ENCODE measurements at places on chromosomes 6 and 20.

DNA sequence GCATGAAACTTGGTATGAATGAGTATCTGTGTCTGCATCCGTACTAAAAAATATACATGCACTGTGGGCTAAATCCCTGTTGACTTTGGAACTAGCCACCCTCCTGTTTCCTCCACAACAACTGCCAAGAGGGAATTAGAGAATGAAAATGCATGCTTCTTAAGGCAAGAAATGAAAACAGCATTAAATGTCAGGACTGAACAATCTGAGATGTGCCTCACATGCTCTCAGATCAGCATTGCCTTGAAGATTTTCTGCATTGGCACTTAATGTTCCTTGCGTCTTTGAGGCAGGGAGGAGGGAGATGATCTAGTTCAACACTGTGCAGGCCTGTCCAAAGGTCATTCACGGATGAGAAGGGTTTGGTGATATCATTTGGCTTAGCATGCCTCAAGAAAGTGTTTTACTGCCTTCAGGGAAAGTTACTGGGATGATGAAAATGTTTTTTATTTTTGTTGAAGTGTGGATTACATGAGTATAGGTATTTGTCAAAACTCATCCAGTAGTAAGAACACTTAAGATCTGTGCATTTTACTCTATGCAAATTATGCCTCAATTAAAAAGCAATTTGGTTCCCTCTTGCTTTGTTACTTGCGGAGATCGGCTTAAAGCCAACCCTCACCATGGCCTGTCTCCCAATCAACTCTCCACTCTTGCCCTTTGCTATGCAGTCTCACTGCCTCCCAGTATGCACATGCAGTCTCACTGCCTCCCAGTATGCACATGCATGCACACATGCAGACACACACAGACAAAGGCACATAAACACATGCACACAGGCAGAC is 47.5 kb upstream of the RIN2 start:
- DNase-seq = no peak

GRCh38 chr20:47860049-47860830 is 75.0 kb upstream of the SULF2 start:
- DNase-seq = no peak

DNA sequence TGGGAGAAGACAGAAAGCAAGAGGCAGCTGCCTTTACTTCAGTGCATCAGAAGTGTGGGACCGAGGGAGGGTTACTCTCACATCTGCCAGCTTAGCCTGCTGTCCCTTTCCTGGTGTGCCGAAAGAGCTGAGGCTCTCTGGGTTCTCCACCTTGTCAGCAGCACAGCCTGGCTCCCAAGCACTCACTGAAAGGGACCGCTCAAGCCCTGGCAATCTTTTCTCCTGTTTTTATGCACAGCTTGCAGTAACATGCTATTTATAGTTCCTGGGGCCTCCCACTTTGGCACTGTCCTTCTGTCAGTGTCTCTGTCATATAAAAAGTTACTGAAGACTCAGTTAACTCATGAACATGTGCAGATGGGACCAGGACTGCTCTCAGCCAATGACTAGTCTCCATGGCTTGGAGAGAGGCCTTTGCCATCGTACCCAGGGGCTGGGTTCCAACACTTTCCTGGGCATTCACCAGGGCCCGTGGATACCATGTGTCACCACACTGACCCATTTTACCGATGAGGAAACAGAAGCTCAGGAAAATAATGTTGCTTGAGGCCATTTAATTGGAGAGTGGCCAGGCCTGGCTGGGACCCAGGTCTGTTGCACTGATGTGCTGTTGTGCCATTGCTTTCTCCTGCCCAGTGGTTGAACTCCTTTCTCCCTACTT is 46.2 kb downstream of the PANK2 start:
- no peak for DNase-seq

- no peak for DNase-seq
Measured at GRCh38 chr6:123896869-123897268, 93.2 kb downstream of the NKAIN2 start.

DNA sequence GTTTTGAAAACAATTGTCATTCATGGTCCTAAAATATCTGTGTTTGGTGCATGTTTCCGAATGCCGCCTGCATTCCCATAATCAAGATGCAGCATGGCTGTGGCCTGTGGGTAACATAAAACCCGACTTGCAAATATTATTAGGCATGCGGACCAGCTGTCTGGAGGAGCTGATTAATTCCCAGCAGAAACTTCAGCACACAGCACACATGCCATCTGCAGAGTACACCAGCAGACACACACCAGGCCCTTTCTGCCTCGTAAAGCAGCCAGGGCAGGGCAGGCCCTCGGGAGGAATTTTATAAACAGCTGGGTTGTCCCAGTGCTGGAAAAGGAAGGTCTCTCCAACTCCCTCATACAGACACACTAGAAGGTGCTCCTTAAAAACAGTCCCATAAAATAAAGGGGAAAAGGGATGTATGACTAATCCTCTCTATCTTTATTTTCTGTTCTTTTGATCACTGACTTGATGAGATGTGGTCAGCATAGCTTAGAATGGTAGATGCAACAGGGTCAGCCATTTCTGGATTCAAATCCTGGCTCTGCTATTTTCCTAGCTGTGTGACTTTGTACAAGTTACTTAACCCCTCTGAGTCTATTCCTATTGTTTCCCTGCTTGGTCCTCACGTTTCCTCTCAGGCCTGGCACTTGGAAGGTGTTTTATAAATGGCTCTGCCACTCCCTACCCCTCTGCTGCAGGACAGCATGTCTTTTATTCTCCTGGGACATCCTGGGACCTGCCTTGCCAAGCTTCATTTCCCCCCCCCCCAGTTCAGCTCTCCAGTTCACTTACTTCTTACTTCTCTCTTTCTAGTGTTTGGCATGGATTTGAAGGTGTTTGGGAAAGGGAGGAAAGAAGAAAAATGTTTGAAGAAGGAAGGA is 85.9 kb upstream of the TRAF3IP2 start:
- DNase-seq = no peak

DNA sequence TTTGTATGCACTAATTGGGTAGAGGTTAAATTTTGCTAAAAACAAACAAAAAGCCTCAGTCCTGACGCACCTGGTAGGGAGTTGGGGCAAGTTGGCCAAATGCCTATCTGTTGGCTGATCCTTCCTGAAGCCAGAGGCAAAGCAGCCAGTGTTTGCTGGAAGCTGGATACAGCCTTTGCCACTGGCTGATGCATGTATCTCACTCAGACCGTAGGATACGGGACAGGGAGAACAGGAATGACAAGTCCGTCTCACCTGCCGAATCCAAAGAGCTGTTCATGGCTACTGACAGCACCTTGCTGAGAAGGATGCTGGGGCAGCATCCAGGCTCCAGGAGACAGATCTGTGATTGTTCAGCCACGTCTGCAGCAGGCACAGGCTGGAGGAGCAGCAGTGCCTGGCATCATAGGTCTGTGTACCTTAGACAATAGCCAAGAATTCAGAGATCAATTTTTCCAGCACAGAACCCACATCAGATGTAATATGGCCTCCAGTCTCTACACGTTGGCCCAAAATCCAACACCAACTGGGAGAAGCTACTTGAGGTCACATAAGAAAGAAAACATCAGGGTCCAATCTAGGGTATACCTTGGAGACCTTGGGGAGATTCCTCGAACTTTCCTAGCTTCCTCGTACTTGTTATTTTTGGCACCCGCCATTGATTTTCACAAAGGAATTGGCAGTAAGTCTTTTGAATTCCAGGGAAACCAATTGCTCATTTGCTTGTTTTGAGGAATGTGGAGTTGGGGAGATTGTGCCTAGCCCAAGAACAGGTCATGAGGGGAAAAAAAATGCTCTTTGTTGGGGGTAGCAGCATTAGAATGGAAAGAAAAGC is 108.5 kb upstream of the ARMC2 start:
- DNase-seq = no peak

- no peak for DNase-seq
Measured at GRCh38 chr6:129671442-129672340, 38.3 kb downstream of the ARHGAP18 start.

- DNase-seq = no peak
Measured at GRCh38 chr6:148431413-148431812, 88.8 kb downstream of the SASH1 start.

DNA sequence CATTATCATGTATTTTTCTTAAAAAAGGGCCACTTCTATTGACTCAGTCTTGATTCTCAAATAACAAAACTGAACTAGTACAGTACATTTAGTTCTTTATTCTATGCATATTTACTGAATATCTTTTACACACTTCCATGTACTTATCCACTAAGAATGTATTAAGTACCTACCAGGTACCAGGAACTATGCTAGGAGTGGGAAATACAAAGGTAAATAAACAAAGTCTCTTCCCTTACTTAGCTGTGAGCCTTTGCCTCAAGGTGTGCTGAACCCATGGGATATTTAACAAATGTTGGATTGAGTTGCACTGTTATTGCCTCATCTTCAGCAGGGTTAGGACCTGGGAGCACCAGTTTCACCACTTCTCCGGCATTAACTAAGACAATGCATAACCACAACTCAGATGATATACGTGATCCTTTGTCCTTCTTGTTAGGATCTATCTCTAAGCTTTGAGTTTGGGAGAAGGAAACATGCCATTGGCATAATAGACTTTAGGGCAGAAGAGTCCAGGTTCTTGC is 533.9 kb downstream of the TFAP2B start:
- DNase-seq = no peak

- no peak for DNase-seq
Measured at GRCh38 chr6:81984599-81984998, 232.1 kb upstream of the TENT5A start.

DNA sequence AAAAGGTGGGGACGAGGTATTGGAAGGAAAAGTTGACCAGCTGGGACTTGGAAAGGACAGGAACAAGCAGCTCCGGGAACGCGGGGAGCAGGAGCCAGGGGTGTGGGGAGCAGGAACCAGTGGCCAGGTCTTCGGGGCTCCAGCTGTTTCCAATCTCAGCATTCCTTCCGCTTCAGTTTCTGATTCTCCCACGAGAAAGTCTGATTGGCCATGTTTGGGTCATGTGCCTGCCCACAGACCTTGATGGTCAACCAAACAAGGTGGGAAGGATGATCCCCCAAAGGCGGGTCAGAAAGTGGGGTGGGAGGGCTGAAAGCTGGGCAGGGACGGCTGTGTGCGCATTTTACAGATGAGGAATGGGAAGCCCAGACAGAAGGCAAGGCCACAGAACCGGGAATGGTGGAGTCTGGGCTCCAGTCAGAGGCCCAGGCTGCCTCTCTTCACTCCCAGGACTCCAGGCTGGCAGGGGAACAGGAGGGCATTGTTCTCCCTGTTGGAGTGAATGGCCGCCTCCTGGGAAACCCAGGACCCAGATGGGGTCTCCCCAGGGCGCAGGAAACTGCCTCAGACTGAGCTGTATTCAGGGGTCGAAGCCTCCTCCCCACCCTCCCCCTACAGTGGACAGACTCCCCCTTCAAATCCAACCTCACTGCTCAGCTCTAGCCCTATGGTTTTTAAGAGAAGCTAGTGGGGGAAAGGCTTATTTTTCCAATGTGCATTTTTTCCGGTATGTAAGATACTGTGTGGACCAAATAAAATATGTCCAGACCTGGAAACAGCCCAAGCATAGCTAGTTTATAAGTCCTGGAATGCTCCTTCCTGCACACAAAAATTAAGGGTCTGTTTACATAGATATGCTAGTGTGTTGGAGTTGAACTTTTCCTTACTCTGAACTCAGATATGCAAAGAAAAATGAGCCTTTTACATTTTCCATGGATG is 12.2 kb upstream of the PTGIS start:
- no peak for DNase-seq

DNA sequence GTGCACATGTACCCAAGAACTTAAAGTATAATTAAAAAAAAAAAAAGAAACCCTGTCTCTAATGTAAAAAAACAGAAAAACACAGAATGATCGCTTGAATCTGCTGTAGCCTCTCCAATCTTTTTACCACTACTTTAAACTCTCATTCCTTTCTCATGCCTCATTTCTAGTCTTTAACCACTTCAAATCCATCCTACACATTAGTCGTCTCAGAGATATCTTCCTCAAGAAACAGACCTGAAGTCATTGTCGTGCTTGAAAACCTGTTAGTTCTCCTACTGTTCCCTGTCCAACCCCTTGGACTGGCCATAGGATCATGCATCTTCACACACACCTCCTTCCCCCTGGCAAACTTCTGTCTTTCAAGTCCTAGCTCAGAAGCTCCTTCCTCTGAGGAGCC is 112.1 kb upstream of the BCLAF1 start:
- DNase-seq = no peak

DNA sequence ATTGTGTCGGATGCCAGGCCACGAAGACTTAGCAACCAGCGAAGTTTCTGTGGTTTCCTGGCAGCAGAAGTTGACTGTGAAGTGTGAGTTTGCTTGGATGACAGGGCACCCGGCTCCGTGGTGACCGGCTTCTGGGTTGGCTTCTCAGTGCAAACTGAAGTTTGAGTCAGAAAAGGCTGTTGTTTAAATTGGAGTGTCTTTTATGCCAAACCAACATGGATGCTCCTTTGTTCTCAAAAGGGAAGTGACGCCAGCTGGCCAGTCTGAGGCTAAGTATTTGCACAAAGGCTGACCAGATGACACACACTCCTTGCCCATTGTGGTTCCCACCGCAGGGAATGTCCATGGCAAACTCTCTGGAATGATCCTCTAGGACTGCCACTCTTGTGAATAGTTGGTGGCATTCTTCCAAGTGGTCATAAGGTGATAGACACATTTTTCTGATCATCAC is 164.8 kb upstream of the QKI start:
- no peak for DNase-seq

GRCh38 chr6:81985191-81985590 is 232.7 kb upstream of the TENT5A start:
- no peak for DNase-seq

GRCh38 chr6:154167126-154167525 is 128.1 kb downstream of the OPRM1 start:
- DNase-seq = no peak

DNA sequence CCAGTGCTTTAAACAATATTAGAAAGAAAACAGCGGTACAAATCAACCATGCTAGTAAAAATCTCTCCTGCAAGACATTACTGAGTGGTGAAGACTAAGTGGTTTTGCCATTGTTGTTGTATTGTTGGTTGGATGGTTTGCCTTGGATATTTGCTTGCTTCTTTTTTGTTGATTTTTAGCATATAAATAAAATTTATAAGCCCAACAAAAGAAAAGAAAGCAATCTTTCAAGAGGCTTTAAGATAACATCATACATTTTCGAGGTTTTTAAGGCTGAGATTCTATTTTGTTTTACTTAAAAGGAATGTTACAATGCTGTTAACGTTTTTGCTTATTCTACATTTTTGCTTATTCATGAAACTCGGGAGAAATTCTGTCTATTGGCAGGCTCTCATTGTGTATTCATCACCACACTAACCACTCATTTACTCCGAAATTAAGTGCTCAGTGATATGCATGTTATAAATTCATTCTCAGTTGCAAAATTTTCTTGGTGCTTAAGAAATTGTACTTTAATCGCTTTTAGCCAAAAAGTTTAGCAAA is 139.1 kb downstream of the LAMA2 start:
- no peak for DNase-seq

Measured in Panc1 (cell line).